ENCODE measurements at places on chromosomes 1 and 21.

DNA sequence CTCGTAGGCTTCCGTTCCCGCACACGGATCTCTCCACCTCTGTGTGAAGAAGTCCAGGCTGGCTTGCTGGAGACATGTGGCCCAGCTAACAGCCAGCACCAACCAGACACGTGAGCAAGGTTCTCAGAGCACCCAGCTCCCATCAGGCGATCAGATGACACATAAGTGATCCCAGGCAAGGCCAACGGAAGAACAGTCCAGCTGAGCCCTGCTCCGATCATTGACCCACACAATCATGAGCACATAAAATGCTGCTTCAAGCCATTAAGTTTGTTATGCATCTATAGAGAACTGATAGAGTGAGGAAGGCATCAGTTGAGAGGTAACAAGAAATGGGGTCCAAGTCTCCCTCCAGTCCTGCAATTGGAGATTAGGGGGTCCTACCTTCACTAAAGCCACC lies 15.4 kb downstream of the C1orf198 start:
- DNase-seq = no peak

GRCh38 chr1:20099533-20099932 lies 19.8 kb downstream of the PLA2G2D start:
- DNase-seq = no peak

- DNase-seq = no peak
Measured at GRCh38 chr1:13781907-13782633, 82.1 kb downstream of the PRDM2 start.

DNA sequence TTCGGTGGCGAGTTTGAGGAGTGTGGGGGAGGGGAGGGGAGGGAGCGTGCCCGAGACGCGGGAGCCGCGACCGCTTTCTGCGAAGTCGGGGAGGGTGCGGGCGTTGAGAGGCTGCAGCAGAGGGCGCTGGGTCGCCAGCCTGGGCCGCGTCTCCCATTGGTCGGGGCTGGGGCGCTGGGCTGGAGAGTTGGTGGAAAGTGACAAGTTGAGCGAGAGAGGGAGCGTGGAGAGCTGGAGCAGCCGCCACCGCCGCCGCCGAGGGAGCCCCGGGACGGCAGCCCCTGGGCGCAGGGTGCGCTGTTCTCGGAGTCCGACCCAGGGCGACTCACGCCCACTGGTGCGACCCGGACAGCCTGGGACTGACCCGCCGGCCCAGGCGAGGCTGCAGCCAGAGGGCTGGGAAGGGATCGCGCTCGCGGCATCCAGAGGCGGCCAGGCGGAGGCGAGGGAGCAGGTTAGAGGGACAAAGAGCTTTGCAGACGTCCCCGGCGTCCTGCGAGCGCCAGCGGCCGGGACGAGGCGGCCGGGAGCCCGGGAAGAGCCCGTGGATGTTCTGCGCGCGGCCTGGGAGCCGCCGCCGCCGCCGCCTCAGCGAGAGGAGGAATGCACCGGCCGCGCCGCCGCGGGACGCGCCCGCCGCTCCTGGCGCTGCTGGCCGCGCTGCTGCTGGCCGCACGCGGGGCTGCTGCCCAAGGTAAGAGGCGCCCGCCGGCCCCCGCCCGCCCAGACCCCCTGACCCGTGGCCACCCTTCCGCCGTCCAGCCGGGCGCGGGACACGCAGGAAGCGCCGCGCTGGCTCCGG lies at the start of gene ROR1:
ROR1 (plus strand) TSS at position 203 of the 802 bp plus-strand sequence.
- DNase-seq = peak; percentile 81

GRCh38 chr1:44433209-44433608 lies 28.2 kb downstream of the RNF220 start:
- no peak for DNase-seq

DNA sequence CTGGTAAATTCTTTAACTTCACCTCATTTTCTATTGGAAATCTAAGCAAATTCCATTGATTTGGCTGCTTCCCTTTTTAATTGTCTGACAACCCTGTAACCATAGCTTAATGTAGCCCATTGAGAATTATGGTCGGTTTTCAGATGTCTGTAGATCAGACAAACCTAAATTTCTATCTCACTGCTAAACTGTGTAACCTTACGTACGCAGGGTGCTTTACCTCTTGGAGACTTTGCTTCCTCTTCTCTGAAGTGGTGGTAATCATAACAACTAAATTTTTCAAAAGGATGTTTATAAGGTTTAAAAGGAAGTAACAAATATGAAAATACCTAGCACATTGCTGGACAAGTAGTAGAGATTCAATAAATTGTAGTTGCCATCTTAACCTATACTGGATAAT lies 25.9 kb downstream of the IFNAR1 start:
- DNase-seq = no peak

- DNase-seq = no peak
Measured at GRCh38 chr1:247401310-247402119, 14.5 kb upstream of the NLRP3 start.

DNA sequence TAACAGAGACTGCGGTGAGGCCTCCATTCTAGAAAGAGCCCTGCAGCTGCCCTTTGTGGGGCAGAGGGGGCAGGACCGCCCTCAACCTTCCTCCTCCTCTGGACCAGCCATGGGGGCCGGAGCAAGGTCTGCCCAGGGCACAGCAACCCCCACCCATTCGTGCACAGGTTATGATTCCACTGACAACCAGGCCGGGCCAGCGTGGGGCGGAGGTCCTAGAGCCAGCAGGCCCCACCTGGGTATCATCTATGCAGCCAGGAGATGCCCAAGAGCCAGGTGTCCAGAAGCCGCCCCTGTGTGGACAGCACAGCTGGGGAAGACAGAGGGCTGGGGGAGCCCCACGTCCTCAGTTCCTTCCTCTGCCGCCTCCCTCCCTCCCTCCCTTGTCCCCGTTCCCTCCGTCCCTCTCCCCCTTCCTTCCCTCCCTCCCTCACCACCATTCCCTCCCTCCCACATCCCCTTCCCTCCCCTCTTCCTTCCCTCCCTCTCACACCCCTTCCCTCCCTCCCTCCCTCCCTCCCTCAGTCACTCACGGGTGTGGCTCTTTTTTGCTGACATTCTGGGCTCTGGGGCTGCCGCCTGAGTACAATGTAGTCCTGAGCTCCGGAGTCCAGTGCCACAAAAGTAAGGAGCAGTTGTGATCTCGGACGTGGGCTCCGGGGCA lies 12.3 kb downstream of the RNF223 start:
- DNase-seq = no peak

DNA sequence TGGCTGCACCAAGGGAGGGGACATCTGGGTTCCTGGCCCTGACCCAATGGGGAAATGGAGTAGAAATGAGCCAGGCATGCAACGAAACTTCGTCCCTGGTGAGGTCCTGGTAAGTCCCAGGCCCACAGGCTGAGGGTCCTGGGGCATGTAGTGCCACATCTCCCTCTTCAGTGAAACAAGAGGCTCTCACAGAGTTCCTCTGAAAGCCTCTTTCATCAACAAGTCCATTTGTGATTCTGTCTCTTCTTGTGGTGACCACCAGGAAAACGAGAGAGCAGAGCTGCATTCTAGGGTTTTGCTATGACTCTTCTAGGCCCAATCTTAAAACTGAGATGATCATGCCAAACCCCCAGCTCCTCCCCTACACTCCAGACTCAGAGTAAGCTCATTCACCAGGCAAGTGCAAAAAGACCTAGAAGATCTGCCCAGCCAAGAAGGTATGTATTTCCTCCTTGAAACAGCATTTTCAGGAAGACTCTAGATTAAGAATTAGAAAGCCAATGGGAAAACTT lies 24.3 kb upstream of the RNF220 start:
- no peak for DNase-seq

DNA sequence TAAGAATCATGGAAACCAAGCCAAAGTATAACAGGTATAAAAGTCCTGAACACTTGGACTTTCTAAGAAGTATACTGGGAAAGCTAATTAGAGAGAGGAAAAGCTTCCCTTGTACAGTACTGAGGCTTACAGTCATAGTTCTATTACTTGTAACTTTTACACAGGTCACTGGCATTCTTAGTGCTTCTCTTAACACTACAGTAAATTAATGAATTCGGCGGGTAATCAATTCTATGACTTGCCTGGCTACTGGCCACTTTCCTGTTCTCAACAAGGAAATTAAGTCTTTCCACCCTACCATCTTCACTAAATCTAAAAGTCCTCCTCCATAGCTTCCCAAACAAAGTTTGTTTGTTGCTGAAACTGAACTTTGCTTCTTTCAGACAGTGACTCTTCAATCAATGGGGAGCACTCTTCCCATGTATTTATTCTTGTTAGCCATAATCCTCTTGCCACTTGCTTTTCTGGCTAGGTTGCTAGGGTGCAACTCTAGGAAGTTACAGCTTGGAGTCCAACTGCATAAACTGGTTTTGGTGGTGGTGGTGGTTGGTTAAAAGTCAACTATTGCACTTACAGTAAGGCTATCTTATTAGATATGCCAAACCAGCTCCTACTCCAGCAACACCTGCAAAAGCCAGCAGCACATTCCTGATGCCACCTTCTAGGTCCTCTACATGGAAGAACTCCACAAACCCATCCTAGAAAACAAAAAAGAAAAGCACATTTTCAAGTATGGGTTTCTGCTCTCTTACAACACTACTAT lies 2.4 kb downstream of the MCL1 start:
- DNase-seq = no peak

DNA sequence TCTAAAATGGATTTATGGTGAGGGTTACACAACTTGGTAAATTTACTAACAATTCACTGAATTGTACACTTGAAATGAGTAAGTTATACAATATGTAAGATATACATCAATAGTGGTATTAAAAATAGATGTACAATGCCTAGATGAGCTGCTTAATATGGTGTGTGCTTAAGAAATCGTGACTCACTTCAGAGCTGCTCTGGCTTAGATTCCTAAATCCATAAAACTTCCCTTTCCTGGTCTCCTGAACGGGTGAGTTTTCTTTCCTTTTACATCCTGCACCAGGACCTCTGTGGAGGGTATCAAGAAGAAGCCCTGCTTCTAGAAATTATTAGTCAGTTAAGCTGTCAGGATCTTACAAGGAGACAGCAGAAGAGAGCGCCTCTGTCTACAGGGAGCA lies 30.4 kb downstream of the H3-3A start:
- no peak for DNase-seq

- peak; percentile 81 for DNase-seq
Measured at GRCh38 chr1:41003640-41004220, 17.8 kb downstream of the SLFNL1 start.

GRCh38 chr1:86062453-86062852 lies 94.1 kb downstream of the COL24A1 start:
- no peak for DNase-seq

DNA sequence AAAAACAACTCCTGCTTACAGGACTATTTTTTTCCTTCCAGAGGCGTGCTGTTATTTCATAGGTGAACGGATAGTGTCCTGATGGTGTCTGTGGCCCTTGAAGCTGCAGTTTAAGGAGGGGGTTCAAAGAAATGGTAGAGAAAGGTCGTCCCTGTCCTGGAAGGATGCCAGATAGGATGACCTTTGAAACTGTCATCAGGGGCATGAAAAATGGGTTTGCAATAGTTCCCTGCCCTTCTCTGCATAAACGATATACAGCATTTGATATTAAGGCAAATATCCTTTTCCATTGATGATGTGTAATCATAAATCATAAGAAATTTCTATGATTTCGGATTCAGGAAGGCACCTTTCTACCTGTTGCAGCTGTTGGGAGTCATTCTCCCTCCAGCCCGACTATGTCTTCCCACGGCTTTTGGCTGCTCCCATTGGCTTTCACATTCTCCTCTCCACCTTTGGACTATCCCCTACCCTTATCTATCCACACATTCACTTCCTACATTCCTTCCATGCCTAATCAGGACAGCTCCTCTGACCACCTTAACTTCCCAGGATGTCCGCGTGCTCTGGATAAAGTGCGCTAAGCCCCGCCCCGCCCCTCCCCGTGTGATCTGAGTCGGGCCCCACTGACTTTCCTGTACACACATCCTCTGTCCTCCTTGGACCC lies 209.8 kb downstream of the DISC1 start:
- DNase-seq = no peak

GRCh38 chr1:236280438-236281197 lies 1.1 kb downstream of the ERO1B start:
- DNase-seq = peak; percentile 32

- no peak for DNase-seq
Measured at GRCh38 chr1:116832308-116832931, 77.3 kb upstream of the PTGFRN start.

GRCh38 chr1:112887599-112888283 lies 68.3 kb downstream of the SLC16A1 start:
- DNase-seq = no peak

GRCh38 chr1:193960499-193960898 lies 774.1 kb upstream of the B3GALT2 start:
- DNase-seq = no peak

GRCh38 chr1:16405441-16405840 lies 31.8 kb downstream of the SPATA21 start:
- DNase-seq = no peak

DNA sequence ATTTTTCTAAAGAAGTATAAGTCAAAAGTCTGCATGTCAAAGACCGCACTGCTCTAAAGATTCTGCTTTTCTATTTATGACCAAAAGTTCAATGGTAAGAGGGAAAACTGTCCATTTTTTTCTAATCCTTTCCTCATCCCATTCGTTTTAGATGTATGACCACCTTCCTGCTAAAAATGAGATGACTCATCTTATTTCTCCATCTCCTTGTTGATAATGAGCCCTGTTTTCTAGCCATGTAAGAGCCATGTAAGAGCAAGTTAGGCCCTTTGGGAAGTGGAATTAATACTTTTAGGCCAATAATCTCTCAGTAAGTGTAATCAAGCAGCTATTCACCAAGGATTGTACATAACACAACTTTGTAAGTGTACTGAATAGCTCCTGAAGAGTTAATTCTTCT lies 475.6 kb upstream of the B3GALT2 start:
- no peak for DNase-seq

DNA sequence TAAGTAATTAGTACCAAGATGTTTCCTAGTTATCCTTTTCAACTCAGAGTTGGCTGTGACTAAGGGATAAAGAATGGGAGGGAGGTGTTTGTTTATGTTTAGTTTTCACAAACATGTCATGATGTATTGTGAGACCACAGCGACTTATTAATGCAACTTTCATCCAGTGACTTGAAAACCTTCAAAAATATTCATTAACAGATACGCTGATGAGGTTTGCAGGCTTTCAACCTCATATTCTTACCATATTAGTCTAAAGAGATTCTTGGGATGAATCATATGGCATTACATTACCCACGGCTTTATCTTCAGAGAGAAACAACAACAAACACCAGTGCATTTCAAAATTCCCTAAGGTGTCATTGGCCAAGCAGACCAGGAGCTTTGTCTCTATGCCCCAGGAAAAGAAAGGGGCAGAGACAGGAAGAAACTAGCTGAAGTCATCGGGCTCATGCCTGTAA lies 36.4 kb downstream of the PALMD start:
- no peak for DNase-seq

GRCh38 chr1:24536391-24536840 lies 19.5 kb upstream of the NCMAP start:
- DNase-seq = peak; percentile 54

DNA sequence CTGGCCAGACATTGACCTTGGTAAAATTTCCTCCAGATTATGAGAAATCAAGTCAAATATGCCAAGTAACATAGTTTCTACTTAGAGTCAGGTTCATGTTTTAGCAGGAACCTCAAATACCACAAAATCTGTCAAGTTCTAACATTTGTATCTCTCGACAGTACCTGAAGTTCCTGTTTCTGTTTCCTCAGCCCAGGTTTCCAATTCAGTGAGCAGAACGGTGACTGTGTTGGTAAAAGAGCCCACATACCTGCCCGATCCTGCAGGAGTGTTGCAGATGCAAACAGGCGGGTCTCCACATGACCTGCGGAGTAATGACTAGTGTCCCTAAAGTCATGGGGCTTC lies 57.9 kb upstream of the LGALS8 start:
- DNase-seq = peak; percentile 19

- DNase-seq = no peak
Measured at GRCh38 chr1:51313961-51314777, 16.2 kb downstream of the TTC39A start.
